ENCODE measurements at places on chromosomes 1 and 21.

GRCh38 chr1:196309386-196309785 is 298.9 kb downstream of the KCNT2 start:
- no peak for DNase-seq

DNA sequence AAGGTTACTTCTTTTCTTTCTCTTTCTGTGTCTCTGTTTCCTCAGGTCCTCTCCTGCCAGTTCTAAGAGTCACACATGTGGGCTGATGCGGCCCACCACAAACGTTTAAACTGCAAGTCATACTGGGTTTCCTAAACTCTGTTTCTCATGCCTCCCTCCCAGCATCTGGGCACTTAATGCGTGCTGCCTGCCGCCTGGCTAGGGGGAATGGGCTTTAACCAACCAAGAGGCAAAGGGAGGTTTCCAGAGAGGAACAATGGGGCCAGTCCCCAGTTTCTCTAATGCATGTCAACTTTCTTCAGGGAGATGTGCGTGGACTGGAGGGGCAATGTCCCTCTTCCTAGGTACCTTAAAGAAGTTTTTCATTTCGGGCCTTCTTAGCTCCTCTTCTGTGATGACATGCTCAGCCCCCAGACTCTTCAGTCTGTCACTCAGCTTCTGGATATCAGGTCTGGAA is 19.9 kb upstream of the SRSF4 start:
- DNase-seq = no peak

DNA sequence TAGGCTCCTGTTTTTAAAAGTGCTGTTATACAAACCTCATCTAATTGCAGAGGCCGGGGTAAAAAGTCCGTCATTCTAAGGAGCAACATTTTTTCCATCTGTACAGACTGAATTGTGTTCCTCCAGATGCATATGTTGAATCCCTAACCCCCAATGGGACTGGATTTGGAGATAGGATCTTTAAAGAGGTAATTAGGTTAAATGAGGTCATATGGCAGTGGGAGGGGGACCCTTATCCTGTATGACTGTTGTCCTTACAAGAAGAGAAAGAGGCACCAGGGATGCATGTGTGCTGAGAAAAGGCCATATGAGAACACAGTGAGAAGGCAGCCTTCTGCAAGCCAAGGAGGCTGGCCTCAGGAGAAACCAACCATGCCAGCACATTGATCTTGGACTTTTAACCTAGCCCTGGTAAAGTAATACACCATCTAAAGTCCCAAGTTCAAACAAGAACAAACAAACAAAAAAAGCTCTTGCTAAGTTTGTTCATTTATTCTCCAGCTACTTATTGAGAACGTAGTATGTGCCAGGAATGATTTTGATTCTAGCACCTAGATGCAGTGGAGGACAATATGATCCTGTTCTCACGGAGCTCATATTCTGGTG is 352.4 kb downstream of the NTNG1 start:
- DNase-seq = no peak

- DNase-seq = no peak
Measured at GRCh38 chr1:109392037-109392787, 5.5 kb downstream of the SORT1 start.

- DNase-seq = no peak
Measured at GRCh38 chr1:248804771-248805681, 20.7 kb downstream of the SH3BP5L start.

- no peak for DNase-seq
Measured at GRCh38 chr1:106366627-106367319, 689.7 kb upstream of the PRMT6 start.

DNA sequence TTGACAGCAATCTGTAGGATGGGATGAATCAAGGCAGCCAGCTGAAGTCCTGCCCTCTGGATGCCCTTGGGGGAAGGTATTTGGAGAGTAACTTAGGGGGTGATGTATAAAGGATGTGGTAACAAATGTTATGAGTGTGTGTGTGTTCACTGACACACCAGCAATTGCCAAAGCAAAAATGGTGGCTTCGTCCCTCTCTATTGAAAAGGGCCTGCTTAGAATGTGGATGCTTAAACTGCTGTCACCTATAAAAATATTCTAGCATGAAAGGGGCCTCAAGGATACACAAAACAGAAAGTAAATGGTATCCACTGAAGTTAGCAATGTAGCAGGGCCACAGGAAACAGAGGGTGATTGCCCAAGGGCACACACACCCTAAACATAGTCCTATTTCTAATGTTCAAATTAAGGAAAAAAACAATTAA is 15.1 kb upstream of the AIM2 start:
- DNase-seq = no peak

- no peak for DNase-seq
Measured at GRCh38 chr1:5688081-5689077, 303.8 kb downstream of the NPHP4 start.

GRCh38 chr1:94504601-94505000 is 37.0 kb downstream of the F3 start:
- DNase-seq = no peak

- no peak for DNase-seq
Measured at GRCh38 chr1:243286409-243287122, 30.7 kb downstream of the SDCCAG8 start.

DNA sequence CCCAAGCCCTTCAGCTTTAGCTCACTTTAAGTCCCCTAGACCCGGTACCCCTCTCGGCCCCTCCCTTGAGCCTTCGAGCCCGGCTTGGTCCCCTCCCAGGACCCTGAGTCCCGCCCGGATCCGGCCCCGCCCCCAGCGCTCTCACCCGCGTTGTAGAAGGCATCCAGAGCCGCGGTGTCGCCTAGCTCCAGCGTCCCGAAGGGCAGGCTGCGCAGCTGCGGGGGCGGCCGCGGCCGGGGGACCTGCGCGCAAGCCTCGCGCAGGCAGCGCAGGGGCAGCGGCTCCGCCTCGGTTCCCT is 699 bp downstream of the MAP3K6 start:
- peak; percentile 56 for DNase-seq

GRCh38 chr1:185433667-185434066 is 116.6 kb upstream of the IVNS1ABP start:
- no peak for DNase-seq

DNA sequence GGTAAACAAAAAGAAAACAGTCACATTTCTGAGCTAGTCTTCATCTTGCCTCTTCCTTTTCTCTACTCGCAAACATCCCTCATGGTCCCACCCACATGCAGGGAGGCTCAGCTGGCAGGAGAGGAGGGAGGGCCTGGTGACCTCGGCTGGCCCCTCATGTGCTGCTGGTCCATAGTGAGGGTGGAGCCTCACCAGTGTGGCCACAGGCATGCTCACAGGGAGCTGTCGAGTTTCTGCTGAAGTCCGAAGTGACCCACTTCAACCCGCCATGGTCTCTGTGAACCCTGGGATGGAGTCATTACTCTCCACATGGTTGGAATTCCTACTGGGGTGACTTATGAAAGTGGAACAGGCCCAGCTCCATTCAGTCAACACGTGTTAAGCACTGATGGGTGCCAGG is 253.4 kb downstream of the RHOU start:
- no peak for DNase-seq

- DNase-seq = no peak
Measured at GRCh38 chr21:39644062-39644560, 31.4 kb downstream of the B3GALT5 start.

DNA sequence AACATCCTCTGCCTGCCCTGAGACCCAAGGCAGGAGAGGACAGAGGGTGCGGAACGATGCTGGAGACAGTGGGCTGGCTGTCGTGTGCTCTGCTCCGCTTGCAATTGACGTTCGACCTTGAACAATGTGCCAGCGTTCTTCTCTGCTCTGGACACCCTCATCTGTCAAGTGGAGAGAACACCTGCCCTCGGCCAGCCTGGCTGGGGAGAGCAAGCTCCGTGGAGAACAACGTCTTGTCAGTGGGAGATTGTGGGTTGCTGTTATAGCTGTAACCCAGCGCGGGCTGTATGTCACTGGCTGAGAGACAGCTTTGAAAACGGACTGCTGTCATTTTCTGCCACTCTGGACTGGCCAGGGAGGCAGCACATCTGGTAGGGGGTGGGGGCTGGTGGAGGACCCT is 14.7 kb downstream of the KIAA1614 start:
- no peak for DNase-seq

DNA sequence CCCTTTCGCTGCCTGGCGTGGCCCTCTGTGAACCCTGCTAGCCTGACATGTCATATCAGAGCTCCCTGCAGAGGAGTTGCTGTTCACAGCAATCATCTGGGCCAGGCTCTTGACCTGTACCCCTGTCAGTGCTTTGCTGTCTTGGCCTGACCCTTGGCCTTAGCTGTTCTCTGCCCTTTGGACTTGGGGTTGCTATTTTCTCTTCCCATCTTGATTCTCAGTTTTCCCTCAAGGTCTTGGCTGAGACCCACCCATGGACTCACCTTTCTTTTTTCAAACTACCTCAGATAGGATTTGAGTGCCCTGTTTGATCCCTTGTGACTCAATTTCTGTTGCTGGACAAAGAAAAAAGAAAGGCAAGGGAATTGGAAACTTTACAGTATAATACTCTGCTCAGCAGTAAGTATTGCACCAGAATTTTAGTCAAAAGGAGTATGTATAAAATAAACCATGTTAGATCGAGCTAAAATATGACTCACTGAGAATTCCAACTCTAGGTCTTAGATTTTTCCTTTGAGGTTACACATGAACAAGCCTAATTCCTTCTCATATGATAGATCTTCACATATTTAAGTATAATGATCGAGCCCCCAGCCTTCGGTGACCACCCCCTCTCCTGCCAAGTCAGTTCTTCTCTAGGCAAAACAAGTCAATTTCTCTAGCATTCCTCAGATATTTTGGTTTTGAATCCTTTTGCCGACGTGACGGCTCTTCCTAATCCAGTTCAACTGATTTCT is 110.5 kb downstream of the NGF start:
- no peak for DNase-seq

- DNase-seq = no peak
Measured at GRCh38 chr21:26057477-26058170, 112.9 kb downstream of the APP start.

- peak; percentile 85 for DNase-seq
Measured at GRCh38 chr21:45554477-45555175, 12.4 kb upstream of the SLC19A1 start.

GRCh38 chr1:210447456-210448057 is 118.9 kb downstream of the HHAT start:
- no peak for DNase-seq

DNA sequence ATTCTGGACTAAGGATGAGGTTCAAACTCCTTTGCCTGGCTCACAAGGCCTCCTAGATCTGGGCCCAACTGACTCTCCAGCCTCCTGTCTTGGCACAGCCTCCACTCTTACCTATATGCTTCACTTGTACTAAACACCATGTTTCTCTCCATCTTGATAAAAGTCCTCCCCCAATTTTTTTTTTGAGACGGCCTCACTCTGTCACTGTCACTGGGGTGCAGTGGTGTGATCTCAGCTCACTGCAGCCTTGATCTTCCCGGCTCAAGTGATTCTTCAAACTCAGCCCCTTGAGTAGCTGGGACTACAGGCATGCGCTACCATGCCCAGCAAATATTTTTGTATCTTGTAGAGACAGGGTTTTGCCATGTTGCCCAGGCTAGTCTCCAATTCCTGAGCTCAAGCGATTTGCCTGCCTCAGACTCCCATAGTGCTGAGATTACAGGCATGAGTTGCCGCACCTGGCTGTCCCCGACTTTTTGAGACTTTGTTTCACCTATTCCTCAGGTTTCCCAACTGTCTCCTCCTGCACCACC is 39.7 kb downstream of the CD34 start:
- no peak for DNase-seq

DNA sequence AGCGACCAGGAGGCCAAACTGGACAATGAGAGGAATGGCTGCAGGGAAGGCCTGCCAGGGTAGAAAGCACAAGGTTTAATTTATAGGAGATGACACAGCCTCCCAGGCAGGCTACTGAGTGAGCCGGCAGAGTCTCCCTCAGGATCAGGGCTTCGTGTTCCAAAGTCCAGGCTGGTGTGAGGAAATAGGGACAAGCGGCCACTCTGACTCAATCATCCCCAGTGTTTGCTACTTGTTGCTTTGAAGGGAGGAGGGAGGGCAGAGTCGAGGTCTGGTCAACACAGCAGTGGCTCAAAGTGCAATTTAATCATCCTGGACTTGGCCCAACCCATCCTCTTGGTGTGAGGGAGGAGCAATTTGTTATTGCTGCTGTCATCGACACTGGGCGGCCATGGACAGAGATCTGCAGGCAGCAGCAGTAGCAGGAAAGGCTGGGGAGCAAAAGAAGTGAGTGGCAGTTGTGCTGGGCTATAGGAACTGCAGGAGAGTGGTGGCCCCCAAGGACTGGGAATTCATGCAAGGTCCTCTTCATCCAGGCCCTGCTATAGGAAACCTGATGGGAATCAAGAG is 27.5 kb downstream of the TBX15 start:
- DNase-seq = no peak

DNA sequence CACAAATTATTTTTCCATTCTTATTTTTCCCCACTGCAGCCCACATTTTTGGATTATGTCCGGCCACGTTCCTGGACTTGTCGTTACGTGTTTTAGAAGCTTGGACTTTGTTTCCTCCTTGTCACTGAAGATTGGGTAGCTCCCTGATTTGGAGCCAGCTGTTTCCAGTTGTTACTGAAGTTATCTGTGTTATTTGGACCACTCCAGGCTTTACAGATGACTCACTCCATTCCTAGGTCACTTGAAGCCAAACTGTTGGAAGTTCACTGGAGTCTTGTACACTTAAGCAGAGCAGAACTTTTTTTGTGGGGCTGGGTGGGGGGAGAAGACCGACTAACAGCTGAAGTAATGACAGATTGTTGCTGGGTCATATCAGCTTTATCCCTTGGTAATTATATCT is 12.2 kb upstream of the AXDND1 start:
- no peak for DNase-seq

- no peak for DNase-seq
Measured at GRCh38 chr1:230231774-230232145, 164.7 kb downstream of the GALNT2 start.

- no peak for DNase-seq
Measured at GRCh38 chr1:173445164-173445563, 32.0 kb upstream of the PRDX6 start.

GRCh38 chr1:111507411-111508201 is 4.2 kb upstream of the ADORA3 start:
- DNase-seq = peak; percentile 56

- DNase-seq = no peak
Measured at GRCh38 chr1:246005067-246005466, 502.0 kb downstream of the SMYD3 start.

DNA sequence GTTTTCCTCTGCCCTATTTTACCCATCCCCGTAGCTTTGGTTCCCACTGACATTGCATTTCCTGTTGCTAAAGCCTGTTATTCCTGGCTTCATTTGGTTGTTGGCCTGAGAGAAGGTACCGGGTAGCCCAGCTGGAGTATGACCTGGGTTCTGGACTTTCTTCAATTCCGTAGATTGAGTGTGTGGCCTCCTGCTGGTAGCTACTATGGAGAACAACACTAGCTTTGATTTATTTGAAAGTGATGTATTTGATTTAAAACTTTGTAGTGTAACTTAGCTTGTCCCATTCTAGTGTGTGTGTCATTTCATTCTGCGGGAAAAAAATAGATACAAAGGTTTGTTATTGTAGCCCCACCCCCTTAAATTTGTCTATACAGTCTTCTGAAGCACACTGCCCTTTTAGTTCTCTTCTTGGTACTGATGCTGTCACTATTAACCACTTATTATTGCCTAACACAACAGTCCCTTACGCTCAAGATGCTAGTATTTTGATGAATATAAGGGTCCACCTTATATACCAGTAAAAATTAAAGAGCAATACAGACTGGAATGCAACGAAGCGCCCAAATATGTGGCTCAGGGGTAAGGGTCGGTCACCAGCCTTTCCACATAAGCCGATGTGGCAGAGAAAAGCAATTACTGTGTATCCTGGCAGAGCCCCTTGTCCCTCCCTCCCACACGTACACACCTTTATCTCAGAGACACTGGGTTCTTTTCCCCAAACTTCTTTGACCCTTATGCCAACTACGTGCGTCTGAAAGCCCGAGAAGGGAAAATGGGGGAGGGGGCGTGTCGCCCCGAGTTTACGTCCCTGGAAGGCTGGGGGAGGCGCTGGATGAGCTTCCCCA is 643 bp upstream of the MOV10 start:
- no peak for DNase-seq
